ENCODE measurements at places on chromosomes 1 and 21.

- no peak for DNase-seq
These were observed 5.0 kb upstream of the KCNJ9 start for GRCh38 chr1:160076295-160076694.

- DNase-seq, result peak; percentile 63
These were observed 829 bp downstream of the PEA15 start for GRCh38 chr1:160206036-160206389.

GRCh38 chr21:46188226-46189212 is 4.3 kb upstream of the SPATC1L start:
- no peak for DNase-seq

DNA sequence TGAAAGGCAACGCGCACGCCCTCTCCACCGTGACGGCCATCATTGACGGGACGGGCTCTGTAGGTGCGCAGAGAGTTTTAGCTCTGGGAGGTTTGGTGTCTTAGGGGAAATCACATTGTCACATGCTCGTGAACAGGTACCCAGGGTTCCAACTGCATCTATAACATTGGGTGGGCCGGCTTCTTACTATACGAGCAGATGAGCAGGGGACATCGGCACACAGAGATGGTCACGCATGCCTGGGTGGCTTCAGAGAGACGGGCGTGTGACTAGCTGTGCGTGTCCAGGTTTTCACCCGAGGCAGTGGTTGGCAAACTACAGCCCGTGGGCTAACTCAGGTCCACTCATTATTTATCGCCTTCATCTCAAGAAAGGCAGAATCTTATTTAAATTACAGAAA is 54.7 kb downstream of the SLC37A1 start:
- DNase-seq, result no peak

GRCh38 chr1:183636334-183636682 is 725 bp upstream of the ARPC5 start:
- DNase-seq, result no peak

GRCh38 chr1:182217967-182218366 is 156.5 kb upstream of the ZNF648 start:
- no peak for DNase-seq

DNA sequence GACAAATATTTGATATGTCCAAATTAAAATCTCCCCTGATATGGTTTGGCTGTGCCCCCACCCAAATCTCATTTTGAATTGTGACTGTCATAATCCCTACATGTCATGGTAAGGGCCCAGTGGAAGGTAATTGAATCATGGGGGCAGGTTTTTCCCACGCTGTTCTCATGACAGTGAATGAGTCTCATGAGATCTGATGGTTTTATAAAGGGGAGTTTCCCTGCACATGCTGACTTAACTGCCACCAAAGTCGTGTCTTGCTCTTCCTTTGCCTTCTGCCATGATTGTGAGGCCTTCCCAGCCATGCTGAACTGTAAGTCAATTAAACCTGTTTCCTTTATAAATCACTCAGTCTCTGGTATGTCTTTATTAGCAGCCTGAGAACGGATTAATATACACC is 207.0 kb downstream of the BARHL2 start:
- DNase-seq, result no peak

Measured in activated CD4-positive, alpha-beta T cell treated with anti-CD3 and anti-CD28 coated beads, Interleukin-2, amount 50 U/mL, for 48 hours (primary cell).